ENCODE measurements at places on chromosomes 11 and 22. TPM values are rescaled to one million over a fixed set of nuclear protein-coding genes. Genes with fewer than 3 reads are reported as not detected.
A peak's percentile ranks its signal among the peaks of the same experiment; 100 is the strongest.

- peak; percentile 88 for DNase-seq
Measured at GRCh38 chr11:15897211-15897960, 459.0 kb downstream of the SOX6 start.

The ZNF280A gene
- total RNA-seq = not detected

The MS4A3 gene
- total RNA-seq = not detected

The CST6 gene
- 2.9 TPM for total RNA-seq

DNA sequence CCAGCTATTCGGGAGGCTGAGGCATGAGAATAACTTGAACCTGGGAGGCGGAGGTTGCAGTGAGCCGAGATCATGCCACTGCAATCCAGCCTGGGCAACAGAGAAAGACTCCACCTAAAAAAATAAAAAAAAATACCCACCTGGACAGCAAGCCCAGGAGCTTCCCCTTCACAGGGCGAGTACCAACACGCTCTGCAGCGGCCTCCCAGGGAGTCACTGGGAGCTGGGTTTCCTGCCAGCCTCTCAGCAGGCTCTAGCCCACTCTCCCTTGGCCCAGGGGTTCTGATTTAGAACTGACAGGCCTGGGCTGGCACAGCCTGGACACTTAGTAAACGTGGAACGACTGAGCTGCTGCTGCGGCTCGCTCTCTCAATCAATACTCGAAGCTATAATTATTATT, 2.0 kb upstream of the CABP7 start:
- DNase-seq = no peak

The IFITM10 gene
- total RNA-seq = 18.1 TPM
